Endothelial cell (in vitro differentiated cells): ENCODE measurements at places on chromosomes 12 and 14. TPM values are rescaled to one million over a fixed set of nuclear protein-coding genes. Genes with fewer than 3 reads are reported as not detected.

GRCh38 chr12:121793440-121793837 lies at the start of gene RHOF:
Gene RHOF, minus strand, starts transcription at chr12:121793688. Its CDS starts 55 bp downstream, at chr12:121793633.
- DNase-seq, result peak; percentile 48

DNA sequence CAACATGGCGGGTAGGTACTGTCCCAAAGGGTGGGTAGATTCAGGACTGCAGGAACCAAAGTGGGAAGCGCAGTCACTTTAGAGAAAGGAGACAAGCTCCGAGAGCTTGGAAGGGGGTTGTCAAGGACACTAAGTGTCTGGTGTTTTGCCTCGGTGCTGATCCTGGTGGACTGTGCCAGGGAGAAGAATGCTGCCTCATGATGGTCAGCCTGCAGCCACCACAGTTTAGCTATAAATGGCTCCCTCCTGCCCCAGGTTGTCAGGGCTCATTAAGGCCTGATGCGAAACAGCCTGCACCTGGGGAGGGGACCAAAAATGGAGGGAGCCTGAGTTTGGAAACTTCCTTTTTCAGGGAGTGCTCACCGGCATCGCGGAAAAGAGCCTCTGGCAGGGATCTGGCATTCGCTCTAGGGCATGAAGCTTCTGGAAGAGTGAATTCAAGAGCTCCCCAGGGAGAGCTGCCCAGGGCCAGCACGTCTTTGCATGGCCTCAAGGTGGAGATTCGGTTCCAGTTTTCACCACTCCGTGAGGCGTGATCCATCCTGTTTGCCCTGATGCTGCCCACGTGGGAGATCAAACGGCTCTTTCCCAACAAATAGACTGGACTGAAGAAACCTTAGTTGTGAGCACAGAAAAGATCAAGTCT lies 164.0 kb downstream of the FOXN3 start:
- no peak for DNase-seq

The BDKRB1 gene
- total RNA-seq, result not detected

- no peak for DNase-seq
Measured at GRCh38 chr12:98861251-98861650, 216.2 kb downstream of the APAF1 start.

The FITM1 gene
- total RNA-seq, result 0.59 TPM

- DNase-seq, result no peak
Measured at GRCh38 chr12:108630481-108631207, 3.0 kb downstream of the SELPLG start.

DNA sequence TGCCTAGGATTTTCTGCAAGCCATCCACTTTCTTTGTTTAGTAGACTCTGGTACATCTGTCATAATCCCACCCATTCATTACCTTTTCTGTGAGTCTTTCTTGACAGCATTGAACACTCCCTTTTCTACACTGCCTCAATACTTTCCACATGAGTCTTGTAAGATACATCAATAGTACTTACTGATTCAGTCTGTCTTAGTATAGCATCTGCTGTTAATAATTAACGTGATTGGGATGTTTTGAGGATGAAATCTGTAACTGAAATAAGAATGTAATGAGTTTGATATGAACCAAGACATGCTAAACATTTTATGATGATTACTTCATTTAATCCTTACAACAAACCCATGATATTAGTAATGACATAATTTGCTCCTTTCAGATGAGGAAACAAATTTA lies 196.2 kb upstream of the FOXG1 start:
- no peak for DNase-seq

GRCh38 chr12:117803001-117803400 lies 165.8 kb downstream of the KSR2 start:
- DNase-seq, result no peak
